ENCODE measurements at places on chromosomes 6 and 20.

DNA sequence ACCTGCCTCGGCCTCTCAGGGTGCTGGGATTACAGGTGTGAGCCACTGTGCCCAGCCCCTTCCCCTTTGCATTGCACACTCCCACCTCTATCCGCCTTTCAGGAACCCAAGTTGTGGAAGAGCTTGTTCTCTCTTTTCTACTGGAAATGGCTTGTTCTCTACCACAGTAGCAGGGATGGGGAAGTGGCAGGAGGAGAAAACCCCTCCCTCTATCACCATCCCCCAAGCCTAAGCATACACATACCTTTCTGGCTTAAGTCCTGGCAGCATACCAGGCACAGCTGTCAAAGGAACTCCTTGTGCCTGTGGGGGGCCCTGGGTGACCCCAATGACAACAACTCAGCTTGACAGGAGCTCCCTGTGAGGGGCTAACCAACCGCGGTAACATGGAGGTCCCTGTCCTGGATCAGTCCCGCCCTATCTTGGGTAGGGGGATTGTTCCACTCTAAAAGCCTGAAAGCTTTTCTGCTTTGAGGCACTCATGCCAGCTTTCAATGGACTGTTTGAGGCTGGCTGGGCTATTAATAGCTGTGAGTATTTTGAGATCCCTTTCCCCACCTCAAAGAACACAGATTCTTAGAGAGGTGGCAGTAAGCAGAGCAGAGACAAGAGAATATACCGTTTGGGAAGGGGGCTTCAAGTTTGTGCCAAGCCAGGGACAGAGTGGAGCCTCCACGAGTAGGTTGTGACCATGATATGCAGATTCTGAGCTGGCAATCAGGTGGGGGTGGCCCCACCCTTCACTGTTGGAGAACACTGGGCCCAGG, 2.3 kb downstream of the KLHDC3 start:
- no peak for DNase-seq

- DNase-seq, result no peak
Measured at GRCh38 chr6:151240791-151241642, 1.2 kb downstream of the AKAP12 start.

- no peak for DNase-seq
Measured at GRCh38 chr6:125781314-125781868, 9.4 kb upstream of the NCOA7 start.

GRCh38 chr6:147904416-147904815, 395.9 kb downstream of the SAMD5 start:
- no peak for DNase-seq

GRCh38 chr6:47146431-47147174, 104.5 kb upstream of the ADGRF1 start:
- no peak for DNase-seq

DNA sequence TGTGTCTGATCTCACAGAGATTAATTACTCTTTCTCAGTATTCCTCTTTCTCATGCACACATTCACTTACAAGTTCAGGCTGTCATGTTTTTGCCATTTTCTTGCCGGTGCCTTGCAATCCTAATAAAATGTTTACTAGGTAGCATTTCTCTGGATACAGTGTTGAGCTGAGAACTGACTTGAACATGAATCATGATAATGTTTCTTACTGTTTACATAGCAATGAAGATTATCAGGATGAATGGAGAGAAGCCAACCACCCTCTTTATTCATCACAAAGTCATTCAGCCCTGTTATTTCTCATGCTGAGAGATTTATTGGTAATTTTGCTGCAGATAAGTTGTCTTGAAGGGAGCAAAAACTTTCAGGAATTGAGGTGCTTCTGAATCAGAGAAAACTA, 185.5 kb upstream of the ECI2 start:
- DNase-seq, result no peak

DNA sequence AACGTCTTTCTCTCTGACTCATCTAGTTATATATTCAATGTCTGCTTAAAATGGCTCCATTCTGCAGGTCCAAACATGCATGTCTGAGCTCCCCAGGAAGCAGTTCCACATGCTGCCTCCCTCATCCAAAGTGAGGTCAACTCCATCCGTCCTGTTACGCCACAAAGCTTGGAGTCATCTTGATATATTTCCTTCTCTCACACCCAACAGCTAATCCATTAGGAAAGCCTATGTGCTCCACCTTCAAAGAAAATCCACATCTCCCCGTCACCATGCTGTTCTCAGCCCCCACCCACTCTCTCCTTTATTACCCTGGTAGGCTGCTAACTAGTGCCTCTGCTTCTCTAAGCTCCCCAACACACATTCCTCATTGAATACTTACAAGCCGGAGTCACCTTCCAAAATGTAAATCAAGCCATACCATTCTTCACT, 130.2 kb upstream of the SYNDIG1 start:
- no peak for DNase-seq

DNA sequence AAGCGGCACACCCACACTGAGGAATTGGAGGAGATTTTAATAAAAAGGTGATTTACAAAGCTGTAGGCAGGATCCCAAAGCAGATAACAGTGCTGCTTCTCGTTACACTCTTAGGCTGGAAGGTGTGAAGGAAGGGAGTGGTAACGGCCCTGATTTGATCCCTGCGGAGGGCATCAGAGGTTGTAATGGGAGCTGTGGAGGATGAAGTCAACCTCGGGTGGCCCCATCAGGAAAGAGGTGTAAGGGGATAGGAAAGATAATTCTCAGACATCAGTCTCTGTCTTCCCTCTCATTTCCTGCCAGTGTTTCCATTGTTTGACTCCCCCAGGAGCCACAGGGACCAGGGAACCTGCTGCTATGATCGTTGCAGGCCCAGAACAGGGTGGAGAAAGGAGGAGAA, 245.7 kb upstream of the NOX3 start:
- no peak for DNase-seq

DNA sequence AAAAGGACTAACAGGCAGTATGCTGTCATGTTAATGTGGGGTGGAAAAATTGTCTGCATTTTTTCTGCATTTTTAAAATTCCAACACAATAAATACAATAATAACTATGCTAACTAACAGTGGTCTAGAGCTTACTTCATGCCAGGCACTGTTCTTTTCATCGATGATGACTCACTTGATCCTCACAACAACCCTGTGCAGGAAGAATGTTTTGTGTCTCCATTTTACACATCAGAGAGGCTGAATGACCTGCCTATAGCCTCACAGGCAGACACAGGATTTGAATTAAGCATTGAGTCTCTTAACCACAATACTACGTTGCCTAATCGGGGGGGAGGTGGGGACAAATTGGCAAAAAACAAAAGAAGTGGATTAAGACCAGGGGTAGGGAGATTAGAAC, 26.9 kb upstream of the FANCE start:
- no peak for DNase-seq

DNA sequence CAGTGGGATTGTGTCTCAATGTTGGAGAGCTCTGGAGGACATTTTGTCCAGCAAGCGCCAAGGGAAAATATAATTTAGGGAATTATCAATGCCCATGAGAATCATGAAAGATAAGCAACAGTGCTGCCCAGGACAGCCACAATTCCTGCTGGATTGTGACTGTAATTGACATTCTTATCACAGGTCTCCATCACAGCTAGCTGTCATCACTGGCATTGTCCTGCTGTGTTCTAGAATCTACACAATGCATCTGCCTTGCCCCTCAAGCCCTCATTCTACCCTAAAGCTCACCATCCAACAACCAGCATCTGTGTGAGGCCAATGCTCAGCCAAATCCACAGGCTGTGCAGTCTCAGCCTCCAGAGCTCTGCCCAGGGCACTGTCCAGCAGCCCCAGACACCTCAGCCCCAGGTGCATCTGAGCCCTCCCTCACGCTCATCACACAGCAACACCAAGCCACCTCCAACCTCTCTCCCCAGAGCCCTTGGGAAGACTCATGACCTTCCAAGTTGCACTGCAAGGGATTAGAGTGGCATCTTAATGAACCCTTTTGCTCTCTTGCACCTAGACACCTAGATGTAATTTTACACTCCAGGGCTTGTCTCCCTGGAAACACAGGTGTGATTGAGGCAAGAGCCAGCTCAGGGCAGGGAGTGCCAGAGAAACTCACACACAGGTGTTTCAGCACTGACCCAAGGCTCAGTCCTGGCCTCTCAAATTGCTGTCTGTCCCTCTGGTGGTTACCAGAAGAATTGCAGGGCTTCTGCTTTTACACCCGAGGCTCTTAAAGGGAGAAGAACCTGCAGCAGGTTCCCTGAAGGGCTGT, 85.2 kb upstream of the PHACTR3 start:
- no peak for DNase-seq

- no peak for DNase-seq
Measured at GRCh38 chr6:15025446-15025845, 220.4 kb upstream of the JARID2 start.

GRCh38 chr20:57794600-57795341, 85.0 kb upstream of the PMEPA1 start:
- no peak for DNase-seq

DNA sequence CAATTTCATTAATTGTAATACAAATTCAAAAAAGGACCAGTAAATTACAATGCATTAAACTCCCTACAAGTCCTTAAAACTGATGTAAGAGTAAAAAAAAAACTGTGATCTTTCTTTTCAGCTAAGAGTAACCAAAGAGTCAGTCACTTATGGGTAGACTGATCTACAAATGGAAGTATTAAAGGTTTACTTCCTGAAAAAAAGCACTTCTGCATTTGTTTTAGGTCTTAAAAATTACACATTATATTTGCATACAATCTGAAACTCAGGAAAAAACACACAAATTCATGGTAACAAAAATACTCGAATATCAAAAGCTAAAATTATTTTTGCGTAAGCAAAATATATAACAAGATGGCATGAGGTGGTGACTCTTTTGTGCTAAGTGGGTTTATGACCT, 23.5 kb downstream of the USP49 start:
- DNase-seq, result no peak

GRCh38 chr20:34110745-34111641, 1.1 kb downstream of the EIF2S2 start:
- no peak for DNase-seq

DNA sequence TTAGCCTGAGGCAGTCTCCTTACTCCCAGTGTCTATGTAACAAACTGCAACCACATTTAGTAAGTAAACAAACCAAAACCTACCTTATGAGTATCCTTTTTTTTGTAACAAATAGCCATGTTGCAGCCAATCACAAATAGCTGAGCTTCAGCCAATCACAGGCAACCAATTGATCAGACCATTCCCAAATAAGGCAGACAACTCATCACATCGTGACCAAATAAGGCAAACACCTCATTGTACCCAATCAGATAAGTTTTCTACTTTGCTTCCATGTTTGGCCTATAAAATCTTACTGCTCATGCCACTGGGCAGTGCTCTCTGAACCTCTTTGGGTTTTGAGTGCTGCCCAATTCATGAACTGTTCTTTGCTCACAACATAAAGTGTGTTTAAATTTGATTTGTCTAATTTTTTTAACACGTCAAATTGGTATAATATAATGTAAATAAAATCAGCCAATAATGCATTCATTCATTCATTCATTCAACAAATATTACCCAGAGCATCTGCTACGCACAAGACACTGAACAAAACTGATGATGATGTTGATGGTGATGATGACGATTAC, 117.8 kb downstream of the BCAS1 start:
- no peak for DNase-seq

DNA sequence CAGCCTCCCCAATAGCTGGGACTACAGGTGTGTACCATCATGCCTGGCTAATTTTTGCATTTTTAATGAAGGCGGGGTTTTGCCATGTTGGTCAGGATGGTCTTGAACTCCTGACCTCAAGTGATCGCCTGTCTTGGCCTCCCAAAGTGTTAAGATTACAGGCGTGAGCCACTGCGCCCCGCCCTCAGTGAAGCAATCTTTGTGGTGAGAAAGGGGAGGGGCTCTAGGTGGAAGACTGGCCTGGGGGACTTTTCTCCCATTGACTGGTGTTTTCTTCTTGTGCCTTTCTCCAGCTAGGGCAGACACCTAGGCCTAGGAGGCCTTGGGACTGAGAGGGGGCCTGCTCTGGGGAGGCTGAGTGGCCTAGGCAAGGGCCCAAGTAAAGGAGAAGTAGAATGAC, 84.1 kb downstream of the DNAAF9 start:
- no peak for DNase-seq

- DNase-seq, result no peak
Measured at GRCh38 chr6:36718560-36718959, 20.9 kb downstream of the RAB44 start.

DNA sequence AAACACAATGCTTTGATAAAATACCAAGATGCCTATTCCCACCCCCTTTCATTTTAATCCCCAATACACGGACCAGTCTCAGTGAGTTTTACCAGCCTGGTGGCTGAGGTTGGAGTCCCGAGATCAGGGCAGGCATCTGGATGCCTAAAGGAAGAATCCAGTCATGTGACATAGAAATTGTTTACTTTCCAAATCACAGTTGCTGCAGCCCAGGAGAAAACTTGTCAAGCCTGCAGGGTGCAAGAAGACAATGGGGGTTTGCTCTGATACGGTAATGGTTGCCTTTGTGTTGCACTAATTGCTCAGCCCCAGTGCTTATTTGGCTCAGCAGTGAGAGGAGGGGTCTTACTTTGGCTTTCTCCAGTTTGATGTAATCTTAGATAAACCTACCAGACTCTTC, 308.5 kb upstream of the POU3F2 start:
- no peak for DNase-seq

GRCh38 chr6:164359036-164359435, 944.5 kb downstream of the QKI start:
- DNase-seq, result no peak

GRCh38 chr20:42252116-42252515, 633.9 kb upstream of the CHD6 start:
- DNase-seq, result no peak

- DNase-seq, result peak; percentile 26
Measured at GRCh38 chr6:30568245-30568644, 3.0 kb upstream of the ABCF1 start.

DNA sequence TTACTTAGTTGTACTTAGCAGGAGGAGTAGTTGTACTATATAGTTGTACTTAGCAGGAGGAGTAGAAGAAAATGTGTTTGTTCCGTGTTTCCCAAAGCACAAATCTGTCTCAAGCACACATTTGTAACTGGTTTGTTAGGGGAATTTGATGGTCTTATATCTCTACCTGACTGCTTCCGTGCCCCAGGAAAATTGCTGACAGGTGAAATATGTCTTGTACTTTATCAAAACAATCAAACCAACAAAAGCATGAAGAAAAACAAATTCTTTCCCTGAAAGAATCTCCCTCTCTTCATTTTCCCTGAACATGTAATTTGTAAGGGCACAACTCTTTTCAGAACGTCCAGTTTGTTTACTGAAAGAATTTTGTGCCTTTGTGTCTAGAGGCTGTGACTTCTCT, 106.6 kb upstream of the RGS17 start:
- no peak for DNase-seq

GRCh38 chr20:47857569-47858464, 72.5 kb upstream of the SULF2 start:
- DNase-seq, result no peak

- no peak for DNase-seq
Measured at GRCh38 chr6:74967821-74968220, 238.0 kb downstream of the COL12A1 start.

- DNase-seq, result no peak
Measured at GRCh38 chr6:7787731-7788130, 61.8 kb downstream of the BMP6 start.

- no peak for DNase-seq
Measured at GRCh38 chr6:168037242-168037641, 39.8 kb downstream of the KIF25 start.
